ENCODE measurements at places on chromosomes 5 and 9. TPM values are rescaled to one million over a fixed set of nuclear protein-coding genes. Genes with fewer than 3 reads are reported as not detected.

The PCDHA12 gene
- total RNA-seq: 16.2 TPM

GRCh38 chr5:80048084-80048780 lies 13.1 kb downstream of the THBS4 start:
- DNase-seq: no peak

DNA sequence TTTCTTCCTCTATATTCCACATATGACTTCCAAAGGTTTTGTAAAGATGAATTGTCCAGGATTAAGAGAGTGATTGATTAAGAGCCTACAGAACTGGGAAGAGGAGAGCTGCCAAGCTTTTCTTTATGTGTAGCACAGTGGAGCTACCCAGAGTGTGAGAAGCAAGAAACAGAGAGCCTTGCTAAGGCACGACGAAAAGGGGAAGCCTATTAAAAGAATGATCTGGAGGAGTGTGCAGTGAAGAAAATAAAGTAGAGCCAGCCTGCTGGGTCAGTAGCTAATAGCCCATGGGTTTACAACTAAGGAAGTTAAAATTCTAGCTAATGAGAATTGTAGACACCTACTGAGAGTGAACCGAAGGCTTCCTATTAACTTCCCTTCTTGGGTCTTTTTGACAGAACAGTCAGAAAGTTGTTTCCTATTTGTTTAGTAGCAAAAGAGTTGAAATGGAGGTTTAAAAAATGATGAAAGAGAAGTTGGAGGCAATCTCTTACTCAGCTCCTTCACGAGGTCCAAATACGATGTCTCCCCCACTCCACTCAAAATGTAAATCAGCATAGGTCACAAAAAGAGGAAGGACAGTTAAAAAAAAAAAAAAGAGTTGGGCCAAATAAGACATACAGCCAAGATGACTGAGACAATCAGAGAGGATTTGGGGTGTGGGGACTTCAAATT lies 957 bp upstream of the PRR16 start:
- DNase-seq: no peak

- no peak for DNase-seq
Observed at GRCh38 chr5:135602882-135603721, 24.3 kb upstream of the CXCL14 start.

DNA sequence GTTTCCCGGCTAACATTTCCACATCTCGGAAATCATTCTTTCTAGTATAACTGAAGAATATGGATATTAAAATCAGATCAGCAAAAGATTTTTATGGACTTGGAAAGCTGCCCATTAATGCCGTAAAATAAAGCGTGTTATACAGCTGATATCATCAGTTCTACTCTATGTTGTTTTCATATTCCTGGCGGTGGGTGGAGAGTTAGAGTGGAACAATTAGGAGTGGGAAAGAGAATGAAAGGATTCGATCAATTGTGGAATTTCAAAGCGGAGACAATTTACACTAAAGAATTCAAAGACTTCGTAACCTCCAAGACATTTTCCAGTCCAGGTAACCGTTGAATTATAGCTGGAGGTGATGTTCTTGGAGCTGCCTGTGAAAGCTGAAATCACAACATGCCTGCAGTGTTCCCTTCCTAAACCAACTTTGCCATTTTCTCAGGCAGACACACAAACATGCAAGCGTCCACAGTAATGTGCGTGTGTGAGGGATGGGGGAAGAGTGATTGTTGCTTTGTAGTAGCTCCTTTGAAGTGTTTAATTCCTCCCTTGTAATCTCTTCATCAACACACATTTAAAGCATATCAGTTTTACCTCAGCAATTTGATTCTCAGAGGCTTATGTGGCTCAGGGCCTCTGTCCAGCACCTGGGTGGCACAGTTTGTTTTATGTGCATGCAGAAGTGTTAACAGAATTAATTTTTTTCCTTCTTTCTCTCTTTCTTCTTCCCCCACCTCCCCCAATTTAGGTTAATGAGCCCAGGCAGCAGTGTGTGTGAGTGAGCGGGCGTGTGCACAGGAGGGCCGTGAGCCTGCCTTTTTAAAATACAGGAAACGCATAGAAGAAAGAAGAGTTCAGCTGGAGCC lies 544.1 kb downstream of the RAB3C start:
- peak; percentile 15 for DNase-seq

- DNase-seq: no peak
Observed at GRCh38 chr5:137572042-137572695, 73.0 kb upstream of the SPOCK1 start.

GRCh38 chr9:108579757-108580439 lies 275.9 kb downstream of the ACTL7B start:
- no peak for DNase-seq

- DNase-seq: no peak
Observed at GRCh38 chr5:139668064-139668880, 20.1 kb downstream of the CXXC5 start.

The FNBP1 gene
- 73.8 TPM for total RNA-seq

GRCh38 chr9:69325409-69326212 lies 596 bp downstream of the ENTREP1 start:
- DNase-seq: no peak

GRCh38 chr9:92160786-92161185 lies 45.6 kb upstream of the SPTLC1 start:
- no peak for DNase-seq

GRCh38 chr5:32589942-32590869 lies 4.8 kb downstream of the SUB1 start:
- peak; percentile 19 for DNase-seq

The TMC1 gene
- 0.45 TPM for total RNA-seq

GRCh38 chr5:172150514-172151425 lies 37.3 kb downstream of the STK10 start:
- no peak for DNase-seq

- no peak for DNase-seq
Observed at GRCh38 chr9:69181908-69182353, 7.9 kb downstream of the TJP2 start.

GRCh38 chr9:129617167-129617566 lies 3.7 kb downstream of the C9orf50 start:
- no peak for DNase-seq

The CYSRT1 gene
- total RNA-seq: 0.45 TPM

DNA sequence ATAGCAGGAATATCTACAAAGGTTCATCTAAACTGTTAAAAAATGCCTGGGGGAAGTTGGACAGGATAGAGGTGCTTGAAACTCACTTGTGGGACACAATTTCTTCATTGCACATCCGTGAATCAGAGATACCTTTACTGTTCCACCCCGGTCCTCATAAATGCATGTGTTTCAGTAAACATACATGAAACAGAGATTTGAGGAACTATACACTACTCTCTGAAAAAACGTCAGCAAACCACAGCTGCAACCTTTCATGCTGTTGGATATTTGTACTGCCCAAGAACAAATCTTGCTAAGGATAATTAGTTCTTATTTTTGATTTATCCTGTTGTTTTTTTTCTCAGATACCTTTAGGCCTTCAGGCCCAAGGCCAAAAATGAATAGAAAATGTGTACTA lies 337.3 kb downstream of the KDM4C start:
- no peak for DNase-seq

- no peak for DNase-seq
Observed at GRCh38 chr5:7884491-7885267, 15.7 kb downstream of the MTRR start.

DNA sequence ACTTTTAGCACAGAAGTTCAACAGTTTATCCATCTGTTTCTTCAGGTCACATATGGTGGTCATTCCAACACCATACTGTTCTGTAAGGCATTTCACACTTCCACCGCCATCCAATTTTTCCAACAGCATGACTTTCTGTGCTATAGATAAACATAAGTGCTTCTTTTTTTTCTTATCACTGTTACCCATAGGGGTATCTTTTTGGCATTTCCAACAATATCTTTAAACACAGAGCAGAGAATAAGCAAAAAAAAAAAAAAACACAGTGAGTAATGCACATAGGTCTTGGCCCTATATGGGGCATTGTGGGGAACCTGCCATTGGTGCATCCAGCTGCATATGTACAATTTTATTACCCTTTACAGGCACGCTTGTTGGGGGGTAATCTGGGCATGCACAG lies 12.2 kb upstream of the ZNF367 start:
- no peak for DNase-seq

The SDHA gene
- total RNA-seq: 70.0 TPM

DNA sequence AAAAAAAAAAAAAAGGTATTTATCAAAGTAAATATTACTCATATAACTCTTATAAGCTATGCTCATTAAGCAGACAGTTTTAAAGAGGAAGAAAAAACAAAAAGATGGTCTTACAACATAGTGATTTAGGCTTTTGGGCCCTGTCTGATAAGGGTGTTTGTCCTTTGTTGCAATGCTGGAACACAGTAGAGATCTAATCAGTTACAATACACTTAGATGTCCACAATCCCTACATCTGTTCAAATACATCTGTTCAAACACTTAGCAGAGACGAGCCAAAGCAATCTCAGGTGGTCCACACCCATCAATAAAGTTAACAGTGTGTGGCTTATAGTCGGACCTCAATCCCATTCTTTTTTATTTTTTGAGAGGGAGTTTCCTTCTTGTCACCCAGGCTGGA lies 11.0 kb downstream of the PRXL2C start:
- DNase-seq: no peak

DNA sequence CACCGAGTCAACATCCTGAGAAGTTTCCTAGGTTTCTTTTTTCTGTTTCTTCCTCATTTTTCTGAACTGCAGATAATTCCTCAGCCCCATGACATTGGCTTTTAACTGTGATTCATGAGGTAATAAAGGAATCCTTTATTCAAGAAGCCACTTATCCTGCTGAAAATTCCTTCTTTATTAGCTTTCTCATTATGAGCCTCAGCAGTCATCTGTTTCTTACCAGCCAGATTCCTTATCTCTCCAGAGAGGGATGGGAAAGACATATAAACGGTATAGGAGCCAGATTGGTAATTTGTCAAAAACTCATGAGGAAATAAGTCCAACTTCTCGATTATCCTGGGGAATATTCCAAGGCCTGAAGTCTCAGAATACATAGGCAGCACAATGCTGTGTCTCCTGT lies 465.4 kb downstream of the ICE1 start:
- no peak for DNase-seq

DNA sequence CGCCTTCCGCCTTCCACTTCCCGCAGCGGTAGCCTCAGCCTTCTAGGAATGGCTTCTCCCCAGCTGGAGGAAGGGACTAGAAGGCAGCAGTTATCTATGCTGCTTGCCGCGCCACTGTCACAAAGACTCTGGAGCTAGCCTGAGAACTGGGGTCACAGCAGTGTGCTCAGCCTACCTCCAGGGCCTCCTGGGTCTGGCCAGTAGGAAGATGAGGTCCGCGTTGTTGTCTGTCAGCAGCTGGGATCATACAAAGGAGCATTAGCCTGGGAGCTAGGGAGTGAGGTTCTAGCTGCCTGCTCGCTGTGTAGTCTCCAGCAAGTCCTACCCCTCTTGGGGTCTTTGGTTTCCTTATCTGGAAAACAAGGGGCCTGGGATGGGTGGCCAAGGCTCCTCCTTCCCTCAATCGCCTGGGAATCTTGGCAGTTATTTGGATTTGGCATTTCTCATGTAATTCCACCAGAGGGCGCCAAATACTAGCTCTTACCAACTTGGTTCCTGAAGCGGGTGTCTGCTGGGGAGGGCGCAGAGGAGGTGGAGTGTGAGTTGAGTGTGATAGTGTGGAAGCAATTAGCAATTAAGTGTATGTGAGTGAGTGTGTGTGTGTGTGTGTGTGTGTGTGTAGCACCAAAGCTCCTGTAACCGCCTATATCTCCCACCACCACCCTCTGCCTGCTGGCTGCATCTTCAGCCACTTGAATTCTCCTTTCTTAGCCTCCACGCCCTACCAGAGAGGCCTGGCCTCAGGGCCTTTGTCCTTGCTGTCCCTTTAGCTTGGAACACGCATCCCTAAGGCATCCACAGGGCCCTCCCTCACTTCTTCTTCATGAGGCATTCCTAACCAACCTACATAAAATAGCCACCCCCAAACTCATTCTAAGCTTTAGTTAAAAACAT lies 97.1 kb downstream of the ENTREP1 start:
- peak; percentile 82 for DNase-seq

DNA sequence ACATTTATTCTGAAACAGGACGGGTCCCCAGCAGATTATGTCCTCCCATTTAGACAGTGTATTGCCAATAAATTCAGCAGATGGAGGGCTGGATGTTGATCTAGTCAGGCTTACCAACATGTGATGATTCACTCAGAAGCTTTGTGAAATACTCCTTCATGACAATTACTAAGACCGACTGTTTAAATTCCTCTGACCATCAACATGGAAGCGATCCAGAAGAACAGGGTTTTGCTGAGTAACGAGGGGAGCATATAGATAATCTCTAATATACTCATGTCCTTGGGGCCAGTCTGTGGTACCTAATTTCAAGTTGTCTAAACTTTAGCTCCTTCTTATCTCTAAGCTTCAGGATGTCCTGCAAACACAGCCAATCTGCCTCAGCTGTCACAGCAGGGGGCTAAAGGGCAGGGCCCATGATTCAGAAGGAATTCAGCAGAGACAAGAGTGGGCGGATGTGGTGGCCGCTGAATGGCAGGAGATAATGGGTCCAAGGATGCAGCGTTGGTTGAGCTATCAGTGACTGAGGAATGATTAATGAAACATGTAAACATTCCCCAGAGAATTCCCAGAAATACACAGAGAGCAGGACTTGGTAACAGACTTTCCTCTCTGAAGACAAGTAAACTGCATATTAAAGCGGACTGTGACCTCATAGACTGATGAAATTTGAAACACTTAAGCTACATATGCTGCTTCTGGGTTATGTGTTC lies 109.4 kb downstream of the ANKRD55 start:
- DNase-seq: no peak

The RANBP17 gene
- 145 TPM for total RNA-seq

- no peak for DNase-seq
Observed at GRCh38 chr5:178564397-178564796, 25.8 kb downstream of the COL23A1 start.

DNA sequence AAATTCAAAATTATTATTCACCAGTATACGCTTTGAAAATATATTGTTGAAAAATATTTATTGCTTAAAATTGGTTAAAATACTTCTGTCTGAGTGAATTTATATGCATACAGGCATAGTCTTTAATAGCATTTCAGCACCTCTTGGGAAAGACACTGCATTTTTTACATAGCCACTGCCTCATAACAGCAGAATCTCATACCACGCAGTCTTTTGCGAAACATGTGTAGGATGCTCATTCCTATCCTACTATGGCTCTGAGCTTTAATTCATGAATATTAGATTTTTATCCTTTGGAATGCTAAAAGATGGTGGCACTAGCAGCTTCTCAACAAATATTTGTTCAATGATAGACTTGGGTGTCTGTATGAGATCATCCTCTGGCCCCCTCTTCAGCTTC lies 94.0 kb upstream of the SH3GL2 start:
- no peak for DNase-seq

- DNase-seq: no peak
Observed at GRCh38 chr5:110514030-110514429, 212.4 kb downstream of the TMEM232 start.

The NTNG2 gene
- total RNA-seq: 25.0 TPM

DNA sequence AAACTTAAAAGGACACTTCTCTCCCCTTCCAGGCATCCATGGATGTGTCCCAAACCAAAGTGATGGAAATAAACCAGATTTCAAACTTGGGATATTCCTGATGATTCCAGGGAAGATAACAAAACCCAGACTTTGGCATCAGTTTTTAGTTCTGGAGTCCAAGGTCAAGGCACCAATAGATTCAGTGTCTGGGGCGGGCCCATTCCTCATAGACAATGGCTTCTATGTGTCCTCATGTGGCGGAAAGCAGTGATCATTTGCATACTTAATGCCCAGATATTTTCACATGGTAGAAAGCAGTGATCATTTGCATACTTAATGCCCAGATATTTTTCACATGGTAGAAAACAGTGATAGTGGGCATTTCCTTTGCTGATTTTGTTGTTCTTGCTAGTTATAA lies 151.4 kb upstream of the DAP start:
- no peak for DNase-seq

GRCh38 chr5:106940986-106941385 lies 729.8 kb downstream of the EFNA5 start:
- DNase-seq: no peak

GRCh38 chr9:84759300-84759750 lies 89.8 kb downstream of the NTRK2 start:
- no peak for DNase-seq

The TMEM215 gene
- 0.91 TPM for total RNA-seq
